Tongue (tissue), 3 donors: ENCODE measurements at places on chromosomes 4 and X.

DNA sequence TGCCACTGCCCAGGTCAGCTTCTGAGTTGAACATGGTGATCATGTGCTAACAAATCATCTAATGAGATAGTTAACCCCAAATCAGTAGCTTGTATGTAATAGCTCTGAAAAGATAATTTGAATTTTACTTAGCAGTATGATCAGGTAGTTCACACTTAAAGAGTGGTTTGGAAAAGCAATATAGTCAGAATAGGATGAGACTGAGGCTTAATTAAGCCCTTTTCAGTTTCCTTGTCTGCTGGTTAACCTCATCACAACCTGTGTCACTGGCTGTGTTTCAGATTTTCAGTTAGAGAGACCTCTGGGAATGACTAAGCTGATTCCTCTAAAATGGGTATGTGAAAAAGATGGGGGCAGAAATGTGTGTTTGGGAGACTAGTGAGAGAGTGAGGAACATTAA, 38.1 kb downstream of the GPR174 start:
- DNase-seq, result no peak

DNA sequence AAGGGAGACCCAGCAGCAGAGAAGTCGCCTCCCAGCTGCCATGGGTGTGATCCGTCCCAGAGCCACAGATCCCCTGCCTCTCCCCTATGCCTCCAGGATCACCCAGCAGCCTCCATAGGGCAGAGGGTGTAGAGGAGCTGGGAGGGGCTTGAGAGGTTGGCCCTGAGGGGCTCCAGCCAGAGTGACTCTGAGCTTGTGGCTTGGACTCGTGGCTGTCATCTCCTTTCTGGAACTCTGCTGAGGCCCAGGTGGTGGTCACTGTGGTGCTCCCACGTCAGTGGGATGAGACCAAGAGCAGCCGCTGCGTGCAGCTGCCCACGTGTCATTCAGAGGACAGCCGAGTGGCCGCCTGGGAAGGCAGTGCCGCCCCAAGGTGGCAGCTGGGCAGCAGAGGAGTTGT, 4.2 kb downstream of the TACC3 start:
- DNase-seq, result no peak

- no peak for DNase-seq
These were observed 211.9 kb downstream of the SOX3 start for GRCh38 chrX:140292961-140293360.

- peak; percentile 75 for DNase-seq
These were observed 7.1 kb downstream of the FAT4 start for GRCh38 chr4:125321709-125322365.

- DNase-seq, result peak; percentile 58
These were observed 26.6 kb upstream of the CD99 start for GRCh38 chrX:2664502-2664901.

DNA sequence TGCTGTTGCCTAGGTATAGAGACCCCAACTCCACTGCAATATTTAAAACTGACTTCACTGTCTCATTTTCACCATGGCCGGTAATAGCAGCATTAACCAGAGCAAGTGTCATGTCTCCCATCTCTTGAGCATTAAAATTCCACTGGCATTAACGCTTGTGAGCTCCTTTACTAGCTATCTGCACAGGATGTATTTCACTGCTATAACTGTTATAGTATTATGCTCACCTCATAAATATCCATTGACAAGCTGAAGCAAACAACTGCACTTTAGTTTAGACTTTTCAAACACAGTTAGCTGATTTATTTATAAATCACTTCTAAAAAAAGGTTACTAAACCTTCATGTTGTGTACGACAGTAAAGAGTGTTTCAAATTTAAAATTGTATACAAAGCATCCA, 157.8 kb downstream of the ANTXR2 start:
- DNase-seq, result peak; percentile 24

DNA sequence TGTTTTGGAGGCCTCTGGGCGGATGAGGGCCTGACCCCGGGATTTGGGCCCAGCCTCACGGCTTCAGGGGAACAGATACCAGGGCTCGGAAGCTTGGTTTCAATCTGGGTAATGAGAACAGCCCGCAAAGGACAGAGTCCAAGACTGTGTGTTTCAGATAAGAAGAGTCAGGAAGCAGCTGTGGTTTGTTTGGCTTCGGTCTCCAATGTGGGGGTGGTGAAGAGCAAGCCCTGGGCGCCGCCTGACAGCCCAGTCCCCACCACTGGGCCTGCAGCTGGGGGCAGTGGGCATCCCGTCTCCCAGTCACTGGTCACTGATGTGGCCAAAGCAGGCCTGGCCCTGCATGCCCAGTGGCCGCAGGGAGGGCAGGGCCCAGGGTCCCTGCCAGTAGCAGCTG, 9.1 kb downstream of the WFS1 start:
- DNase-seq, result peak; percentile 27

GRCh38 chr4:32789026-32789608, 2068.9 kb downstream of the PCDH7 start:
- DNase-seq, result peak; percentile 27

DNA sequence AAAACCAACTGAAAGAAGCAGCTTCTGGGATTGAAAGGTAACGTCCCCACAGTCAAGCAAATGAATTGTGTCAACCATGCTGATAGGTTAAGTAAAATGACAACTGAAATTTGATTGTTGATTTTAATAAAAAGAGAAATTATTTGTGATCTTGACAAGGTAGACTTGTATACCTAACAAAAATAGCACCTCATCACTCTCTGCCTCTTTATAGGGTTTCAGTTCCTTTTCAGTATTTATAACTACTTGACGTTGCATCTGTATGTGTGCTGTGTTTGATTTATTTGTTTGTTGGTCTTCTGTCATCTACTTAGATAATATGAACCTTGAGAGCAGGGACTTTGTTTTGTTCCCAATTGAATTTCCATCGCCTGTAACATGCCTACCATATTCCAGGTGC, 7.9 kb upstream of the PPP3CA start:
- no peak for DNase-seq

DNA sequence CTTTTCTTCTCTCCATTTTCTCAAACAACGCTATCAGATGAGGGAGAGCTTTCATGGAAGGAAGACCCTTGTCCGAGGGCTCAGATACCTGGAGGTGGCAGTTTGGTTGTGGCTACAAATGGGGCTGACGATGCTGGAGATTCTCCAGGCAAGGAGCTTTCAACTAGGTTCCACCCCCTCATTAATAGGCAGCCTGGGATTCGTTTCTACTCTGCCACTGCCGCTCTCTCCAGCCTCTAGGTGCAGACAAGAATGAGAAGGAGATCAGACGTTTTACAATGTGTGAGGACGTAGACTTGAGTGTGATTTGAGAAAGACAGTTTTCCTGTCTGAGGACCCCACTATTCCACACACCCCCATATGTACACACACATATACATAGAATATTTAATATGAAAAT, 53.1 kb downstream of the ETNPPL start:
- DNase-seq, result no peak

DNA sequence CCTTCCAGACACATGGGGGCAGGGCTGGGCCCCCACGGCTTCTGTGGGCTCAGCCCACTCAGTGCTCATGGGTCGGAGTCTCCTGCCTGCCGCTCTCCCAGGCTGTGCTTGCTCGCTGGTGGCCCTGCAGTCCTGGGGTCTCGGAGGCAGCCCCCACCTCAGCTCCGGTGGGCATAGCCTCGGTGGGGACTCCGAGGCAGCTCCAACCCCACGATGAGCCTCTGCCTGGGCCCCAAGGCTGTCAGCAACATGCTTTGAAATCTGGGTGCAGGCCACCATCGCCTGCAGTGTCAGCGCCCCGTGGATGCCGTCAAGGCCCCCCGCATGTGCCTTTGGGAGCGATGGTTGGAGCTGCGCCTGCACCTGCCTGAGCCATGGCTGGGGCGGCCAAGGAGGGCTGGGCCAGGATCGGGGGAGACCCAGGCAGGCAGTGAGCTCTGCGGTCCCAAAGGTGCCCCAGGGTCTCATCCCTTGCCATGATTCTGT, 30.2 kb upstream of the SPON2 start:
- no peak for DNase-seq
